ENCODE measurements at places on chromosomes 2 and 18. TPM values are rescaled to one million over a fixed set of nuclear protein-coding genes. Genes with fewer than 3 reads are reported as not detected.

DNA sequence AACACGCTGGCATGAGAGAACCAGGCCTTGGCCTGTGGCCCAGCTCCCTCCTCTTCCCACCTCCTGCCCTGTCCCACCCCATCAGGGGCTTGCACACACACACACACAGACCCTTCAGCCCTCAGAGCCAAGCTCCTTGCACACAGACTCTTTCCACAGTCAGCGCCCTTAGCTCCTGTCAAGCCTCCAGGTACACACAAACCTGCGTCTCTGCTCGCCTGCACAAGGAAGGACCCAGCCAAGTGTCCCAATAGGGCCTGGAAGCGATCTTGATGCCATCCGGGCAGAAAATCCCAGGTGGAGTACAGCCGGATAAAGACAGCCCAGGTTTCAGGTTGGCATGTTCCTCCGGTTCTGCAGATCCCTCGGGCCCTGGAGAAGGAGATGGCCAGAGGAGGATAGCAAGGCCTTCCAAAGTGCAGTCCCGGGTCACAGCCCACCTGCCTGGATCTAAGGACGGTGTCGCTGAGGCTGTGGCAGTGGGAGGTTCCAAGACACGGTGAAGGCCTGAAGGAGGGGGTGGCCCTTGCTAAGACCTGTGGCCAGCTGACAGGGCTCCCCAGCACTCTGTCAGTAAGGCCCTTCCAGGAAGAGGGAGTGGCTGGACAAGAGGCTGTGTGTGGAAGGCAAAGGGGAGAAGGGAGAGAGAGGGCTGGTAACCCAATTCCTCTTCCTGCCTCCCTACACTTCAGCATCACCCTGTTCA is 18.5 kb upstream of the STEAP3 start:
- H3K27ac ChIP-seq: no peak overlapping the region
- peaks cover 19% of the 10 kb centered on the region for H3K27me3 ChIP-seq
- DNase-seq: no peak
- H3K4me1 ChIP-seq: no peaks in the 10 kb centered on the region

TCF23 gene
- total RNA-seq: not detected

GRCh38 chr18:67453901-67454300 is 62.6 kb downstream of the DSEL start:
- H3K4me3 ChIP-seq: no peak overlapping the region
- no peaks in the 10 kb centered on the region for H3K27me3 ChIP-seq
- DNase-seq: no peak

DUSP11 gene
- 35.6 TPM for total RNA-seq

DNA sequence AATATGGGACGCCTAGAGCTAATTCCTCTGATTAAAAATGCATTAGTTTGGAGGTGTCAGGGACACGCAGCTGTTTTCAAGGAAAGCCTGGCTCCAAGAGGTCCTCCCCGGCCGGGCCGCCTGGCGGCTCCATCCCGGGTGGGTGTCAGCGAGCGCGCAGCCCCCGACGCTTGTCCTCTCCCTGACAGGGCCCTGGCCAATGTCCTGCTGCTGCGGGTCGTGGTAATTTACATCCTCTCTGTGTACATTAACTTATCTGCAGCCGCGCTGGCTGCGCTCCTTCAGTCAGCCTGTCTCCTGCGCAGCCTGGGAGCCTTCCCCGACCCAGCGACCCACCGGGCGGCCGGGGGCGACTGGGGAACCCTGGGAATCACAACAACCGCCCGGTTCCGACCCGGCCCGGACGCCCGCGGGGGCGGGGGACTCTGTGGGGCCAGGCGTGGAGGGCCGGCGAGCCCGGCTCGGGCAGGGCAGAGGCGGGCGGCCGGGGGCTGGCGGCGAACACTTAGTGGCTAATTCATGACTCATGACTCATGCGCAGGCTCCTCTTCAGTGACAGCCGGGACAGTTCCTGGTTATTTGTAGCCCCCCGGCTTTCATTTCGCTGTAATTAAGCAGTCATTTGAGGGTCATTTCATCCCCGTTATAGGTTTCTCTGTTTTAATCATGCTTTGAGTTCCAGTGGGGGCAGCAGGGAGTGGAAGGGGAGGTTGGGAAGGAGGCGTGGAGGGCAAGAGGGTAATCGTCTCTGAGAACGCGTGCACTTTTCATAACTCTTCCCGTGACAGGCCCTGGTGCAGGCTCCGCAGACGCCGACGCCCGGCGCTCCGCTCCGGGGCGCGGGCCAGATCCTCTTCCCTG is 141.9 kb upstream of the CTAGE1 start:
- H3K27me3 ChIP-seq: peaks cover 32% of the 10 kb centered on the region
- H3K4me3 ChIP-seq: no peak overlapping the region
- no peaks in the 10 kb centered on the region for H3K4me1 ChIP-seq

DNA sequence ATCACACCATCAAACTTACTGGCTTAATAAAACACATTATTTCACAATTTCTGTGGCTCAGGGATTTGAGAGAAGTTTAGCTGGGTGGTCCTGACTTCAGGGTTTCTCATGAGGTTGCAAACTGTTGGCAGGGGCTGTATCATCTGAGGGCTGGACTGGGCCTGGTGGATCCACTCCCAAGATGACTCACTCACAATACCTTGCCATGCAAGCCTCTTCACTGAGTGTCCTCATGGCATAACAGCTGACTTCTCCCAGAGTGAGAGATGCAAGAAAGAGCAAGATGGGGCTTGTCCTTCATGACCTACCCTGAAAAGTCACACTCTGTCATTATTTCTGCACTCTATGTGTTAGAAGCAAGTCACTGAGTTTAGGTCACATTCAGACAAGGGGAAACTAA is 73.8 kb downstream of the AQP4 start:
- no peaks in the 10 kb centered on the region for H3K4me1 ChIP-seq
- no peak overlapping the region for H3K27ac ChIP-seq
- H3K36me3 ChIP-seq: no peaks in the 10 kb centered on the region
- no peaks in the 10 kb centered on the region for H3K27me3 ChIP-seq
- no peak overlapping the region for H3K4me3 ChIP-seq

REG3G gene
- not detected for total RNA-seq

DNA sequence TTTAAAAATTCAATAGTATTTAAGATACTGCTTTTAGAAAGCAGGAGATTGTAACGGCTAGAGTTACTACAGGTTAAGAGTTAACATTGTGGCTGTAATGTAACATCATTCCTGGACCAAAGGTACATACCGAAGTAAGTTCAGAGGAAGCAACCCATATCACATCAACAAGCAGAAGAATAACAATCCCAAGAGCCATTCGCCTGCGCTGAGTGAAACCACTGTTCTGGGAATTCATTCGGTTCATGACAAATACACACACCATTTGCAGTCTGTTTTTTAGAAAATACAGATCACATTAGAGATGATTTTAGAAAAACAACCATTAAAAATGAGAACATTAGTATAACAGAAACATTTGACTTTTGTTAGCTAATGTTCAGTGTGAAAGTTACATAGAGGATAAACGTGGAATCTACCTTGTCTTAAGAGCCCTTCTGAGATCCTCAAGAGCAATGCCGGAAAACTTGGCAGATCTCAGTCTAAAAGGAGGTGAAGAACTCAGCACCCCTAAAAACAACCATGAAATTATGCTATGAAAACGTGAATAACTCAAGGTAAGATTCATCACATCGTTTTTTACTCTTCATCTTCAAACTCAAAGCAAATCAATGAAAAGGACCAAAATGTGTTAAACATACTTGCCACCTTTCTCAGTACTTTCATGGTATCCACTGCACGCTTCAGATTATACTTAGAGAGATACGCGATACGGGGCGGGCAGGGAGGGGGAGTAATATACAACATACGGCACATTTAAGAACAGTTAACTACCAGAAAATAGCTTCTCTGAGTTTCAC is 1.2 kb downstream of the SLC35F5 start:
- no peaks in the 10 kb centered on the region for H3K27me3 ChIP-seq
- H3K4me3 ChIP-seq: peak overlapping the region; percentile 95
- peaks cover 7% of the 10 kb centered on the region for H3K36me3 ChIP-seq
- no peak for DNase-seq

DNA sequence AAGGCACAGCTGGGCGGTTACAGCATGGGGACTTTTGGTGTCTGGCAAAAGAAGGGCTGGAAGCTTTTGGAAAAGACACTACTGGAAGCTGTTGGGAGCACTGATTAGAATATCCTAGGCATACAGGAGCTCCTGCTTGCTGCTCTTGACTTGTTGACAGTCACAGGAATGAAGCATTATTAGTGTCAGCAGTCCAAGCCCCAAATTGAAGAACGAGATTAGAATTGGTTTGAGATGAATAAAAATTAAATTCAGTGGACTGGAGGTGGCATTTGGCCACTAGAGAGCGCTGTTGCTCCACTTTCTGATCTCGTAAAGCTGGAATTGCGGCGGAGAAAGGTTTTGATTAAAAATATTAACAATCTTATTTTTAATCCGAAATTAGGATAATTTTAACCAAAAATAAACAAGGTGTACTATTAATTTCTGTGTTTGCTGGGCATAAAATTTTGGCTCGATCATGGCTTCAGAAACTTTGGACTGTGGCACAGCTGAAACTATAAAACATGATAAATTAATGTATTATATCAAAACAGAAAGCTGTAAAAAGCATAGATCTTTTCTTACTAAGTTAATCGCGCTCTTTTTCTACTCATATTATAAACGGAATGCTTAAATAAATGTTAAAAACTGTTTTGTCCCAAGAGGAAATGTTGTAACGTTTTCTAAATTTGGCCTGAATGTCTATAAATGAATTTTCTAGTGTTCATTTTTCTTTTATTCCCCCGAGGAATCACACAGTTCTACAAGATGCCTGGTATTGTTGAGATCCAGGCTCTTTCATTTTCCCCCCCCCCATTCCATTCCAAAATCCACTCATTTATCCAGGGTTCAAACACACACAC is 2.4 kb upstream of the HOXD8 start:
- H3K4me3 ChIP-seq: no peak overlapping the region
- DNase-seq: peak; percentile 47
- peaks cover 12% of the 10 kb centered on the region for H3K4me1 ChIP-seq
- peaks cover 69% of the 10 kb centered on the region for H3K27me3 ChIP-seq
- H3K36me3 ChIP-seq: peaks cover 7% of the 10 kb centered on the region

- no peaks in the 10 kb centered on the region for H3K4me1 ChIP-seq
- H3K27me3 ChIP-seq: no peaks in the 10 kb centered on the region
- no peak for DNase-seq
- no peak overlapping the region for H3K4me3 ChIP-seq
These were observed 149.0 kb upstream of the EPC2 start for GRCh38 chr2:148495586-148495985.

DNA sequence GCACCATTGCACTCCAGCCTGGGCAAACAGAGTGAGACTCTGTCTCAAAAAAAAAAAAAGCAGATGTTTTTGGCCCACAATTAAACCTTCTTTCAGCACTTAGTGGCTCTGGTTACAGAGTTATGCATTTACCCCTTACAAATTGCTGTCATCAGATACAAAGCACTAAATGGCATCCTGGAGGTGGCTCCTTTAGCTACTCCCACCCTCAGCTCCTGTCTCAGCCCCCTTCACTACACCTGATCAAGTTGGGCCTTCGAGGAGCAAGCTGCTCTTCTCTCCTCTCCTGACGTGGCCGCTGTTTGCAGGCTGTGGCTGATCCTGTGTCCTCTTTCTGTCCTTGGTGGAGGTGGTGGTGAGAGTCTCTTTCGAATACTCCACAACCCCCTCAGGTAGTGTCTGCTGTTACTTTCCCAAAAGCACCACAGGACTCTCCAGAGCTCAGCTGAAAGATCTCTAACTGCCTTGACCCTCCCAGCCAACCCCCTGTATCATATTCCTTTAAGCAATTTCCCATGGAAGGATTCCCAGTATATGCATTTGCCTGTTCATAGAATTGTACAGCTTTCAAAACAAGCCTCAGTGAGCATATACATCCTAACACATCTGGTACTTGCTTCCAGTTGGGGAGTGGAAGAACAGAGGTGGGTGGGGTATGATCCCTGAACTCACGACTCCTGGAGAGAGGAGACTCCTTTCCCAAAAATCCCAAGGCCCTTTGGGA is 285.9 kb downstream of the CLIP4 start:
- H3K27me3 ChIP-seq: peaks cover 36% of the 10 kb centered on the region
- H3K27ac ChIP-seq: no peak overlapping the region
- no peaks in the 10 kb centered on the region for H3K36me3 ChIP-seq
- no peak overlapping the region for H3K4me3 ChIP-seq
- peaks cover 5% of the 10 kb centered on the region for H3K4me1 ChIP-seq

DNA sequence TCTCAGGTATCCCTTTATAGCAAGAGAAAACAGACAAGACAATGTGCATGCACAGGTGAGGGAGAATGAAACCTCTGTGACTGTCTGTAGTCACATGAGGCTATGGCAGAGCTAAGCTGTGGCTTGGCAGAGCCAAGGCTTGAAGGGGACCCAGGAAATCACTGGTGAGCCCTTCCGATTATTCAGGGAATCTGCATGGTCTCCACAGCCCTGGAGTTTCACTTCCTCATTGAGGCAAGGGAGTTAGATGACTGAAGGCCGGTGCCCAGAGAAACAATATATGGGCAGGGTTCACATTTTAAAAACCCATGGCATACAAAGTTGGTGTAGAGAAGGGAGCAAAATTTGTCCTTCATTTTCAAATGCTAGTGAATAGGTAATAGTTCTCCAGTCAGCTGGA is 144.4 kb upstream of the REV1 start:
- H3K27ac ChIP-seq: no peak overlapping the region
- H3K4me1 ChIP-seq: no peaks in the 10 kb centered on the region
- H3K36me3 ChIP-seq: peaks cover 2% of the 10 kb centered on the region

GRCh38 chr2:119659601-119660342 is 19.2 kb upstream of the TMEM177 start:
- peaks cover 7% of the 10 kb centered on the region for H3K4me1 ChIP-seq
- H3K27ac ChIP-seq: no peak overlapping the region
- no peak overlapping the region for H3K4me3 ChIP-seq
- H3K36me3 ChIP-seq: peaks cover 4% of the 10 kb centered on the region

DNA sequence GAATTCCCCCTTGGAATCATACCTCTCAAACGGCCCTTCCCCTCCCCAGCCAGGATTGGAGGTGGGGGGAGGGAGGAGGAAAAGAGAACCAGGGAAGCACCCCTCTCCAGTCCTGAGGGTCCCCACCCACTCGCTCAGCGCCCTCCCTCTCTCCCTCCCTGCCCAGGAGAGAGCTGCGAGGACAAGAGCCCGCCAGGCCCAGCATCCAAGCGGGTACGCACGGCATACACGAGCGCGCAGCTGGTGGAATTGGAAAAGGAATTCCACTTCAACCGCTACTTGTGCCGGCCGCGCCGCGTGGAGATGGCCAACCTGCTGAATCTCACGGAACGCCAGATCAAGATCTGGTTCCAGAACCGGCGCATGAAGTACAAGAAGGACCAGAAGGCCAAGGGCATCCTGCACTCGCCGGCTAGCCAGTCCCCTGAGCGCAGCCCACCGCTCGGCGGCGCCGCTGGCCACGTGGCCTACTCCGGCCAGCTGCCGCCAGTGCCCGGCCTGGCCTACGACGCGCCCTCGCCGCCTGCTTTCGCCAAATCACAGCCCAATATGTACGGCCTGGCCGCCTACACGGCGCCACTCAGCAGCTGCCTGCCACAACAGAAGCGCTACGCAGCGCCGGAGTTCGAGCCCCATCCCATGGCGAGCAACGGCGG is 14.4 kb downstream of the HOXD3 start:
- peaks cover 96% of the 10 kb centered on the region for H3K27me3 ChIP-seq
- peak overlapping the region; percentile 66 for H3K4me3 ChIP-seq

INO80C gene
- total RNA-seq: 21.3 TPM

RHOB gene
- total RNA-seq: 59.8 TPM

- H3K27me3 ChIP-seq: peaks cover 5% of the 10 kb centered on the region
- H3K27ac ChIP-seq: peak overlapping the region; percentile 63
- no peak for DNase-seq
- no peak overlapping the region for H3K4me3 ChIP-seq
- no peaks in the 10 kb centered on the region for H3K36me3 ChIP-seq
These were observed 18.7 kb upstream of the SCYGR1 start for GRCh38 chr2:227406177-227407031.

RNF144A gene
- 21.4 TPM for total RNA-seq
